ENCODE measurements at places on chromosomes 1 and 21.
A peak's percentile ranks its signal among the peaks of the same experiment; 100 is the strongest.

DNA sequence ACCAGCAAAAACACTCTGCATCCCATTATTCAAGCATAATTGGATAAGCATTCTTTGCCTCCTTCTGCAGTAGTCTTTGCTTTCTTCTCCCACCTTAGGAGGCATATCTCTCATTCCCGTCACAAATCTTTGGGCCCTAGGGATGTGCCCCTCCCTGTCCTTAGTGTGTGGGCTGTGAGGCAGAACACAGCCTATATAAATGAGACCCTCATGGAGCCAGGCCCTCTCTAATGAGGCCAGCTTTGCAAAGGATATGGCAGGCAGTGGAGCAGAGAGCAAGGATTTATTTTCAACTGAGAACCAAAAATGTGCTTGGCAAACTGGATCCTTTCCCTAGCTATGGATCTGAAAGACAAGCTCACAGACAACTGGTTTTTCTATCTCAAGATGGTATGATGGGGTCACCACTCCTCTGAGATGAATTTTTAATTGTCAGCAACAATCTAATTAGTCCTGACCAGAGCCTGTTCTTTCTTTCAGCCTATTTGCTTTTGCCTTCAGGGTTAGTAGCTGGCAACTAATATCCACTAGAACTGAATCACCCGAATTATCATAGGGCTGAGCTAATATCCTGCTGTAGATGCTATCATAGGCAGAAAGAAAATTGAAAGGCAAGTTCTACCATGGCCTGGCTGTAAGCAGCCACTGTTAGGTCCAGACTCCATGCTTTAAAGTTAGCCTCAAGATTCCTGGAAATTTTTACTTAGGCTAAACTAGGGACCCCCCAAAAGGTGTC, 134.2 kb downstream of the SYT2 start:
- DNase-seq, result peak; percentile 39

DNA sequence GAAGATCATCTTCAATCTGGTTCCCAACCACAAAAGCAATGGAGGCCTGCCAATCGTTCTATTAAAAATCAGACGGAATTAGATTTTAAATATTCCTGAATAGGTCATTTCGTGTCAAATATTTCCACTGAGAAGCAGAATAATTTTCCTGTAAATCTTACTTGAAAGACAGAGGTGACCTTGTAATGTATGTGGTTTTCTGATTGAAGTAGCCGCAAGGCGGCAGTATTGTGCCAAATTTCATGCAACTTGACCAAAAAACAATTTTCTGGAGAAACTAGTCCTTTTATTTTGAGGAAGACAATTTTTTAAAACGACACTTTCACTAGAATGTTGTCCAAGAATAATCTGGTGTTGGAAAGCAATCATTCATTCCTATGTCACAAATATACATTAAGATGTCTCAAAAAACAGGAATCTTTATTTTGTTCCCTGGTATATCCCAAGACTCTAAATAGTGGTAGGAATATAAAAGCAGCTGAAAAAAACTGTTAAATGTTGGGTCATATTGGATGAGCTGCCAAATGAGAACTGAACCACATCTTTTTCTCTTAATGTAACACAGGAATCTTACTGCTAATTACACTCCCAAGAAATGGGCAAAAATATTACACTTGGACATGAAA, 33.6 kb downstream of the SPAG17 start:
- peak; percentile 63 for DNase-seq

- no peak for DNase-seq
Observed at GRCh38 chr21:32565856-32566465, 19.4 kb downstream of the TCP10L start.

DNA sequence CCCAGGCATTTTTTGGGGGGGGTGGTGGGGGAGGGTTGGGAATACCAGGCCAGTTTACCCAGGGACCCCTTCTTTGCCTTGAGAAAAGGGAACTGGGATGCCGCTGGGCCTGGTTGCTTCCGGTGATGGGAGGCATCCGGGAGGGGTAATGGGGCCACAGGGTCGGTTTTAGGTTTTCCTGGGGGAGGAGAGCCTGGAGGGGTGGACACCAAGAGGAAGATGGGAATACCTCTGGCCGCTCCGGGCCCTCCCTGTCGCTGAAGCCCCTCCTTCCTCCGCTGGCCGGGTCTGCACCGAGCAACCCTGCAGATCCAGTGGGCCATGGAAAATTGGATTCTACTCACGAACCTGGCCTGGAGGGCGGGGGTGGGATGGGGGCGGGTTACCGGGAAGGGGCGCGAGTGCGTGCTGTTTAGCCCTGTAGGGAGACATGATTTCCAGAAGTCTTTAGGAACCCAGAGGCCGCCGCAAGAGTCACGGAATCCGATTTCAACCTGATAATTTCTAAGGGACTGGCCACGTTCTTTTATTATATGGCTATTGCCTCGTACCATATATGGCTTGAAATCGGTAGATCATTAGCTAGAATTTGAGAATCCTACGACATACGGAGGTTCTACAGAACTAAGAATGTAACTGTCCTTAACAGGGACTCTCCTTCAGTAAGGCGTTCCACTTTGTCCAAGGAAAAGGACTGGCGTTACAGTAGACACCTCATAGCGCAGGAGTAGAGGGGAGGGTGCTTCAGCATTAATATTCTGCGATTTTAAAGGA, 749 bp downstream of the AKIRIN1 start:
- DNase-seq, result peak; percentile 29

DNA sequence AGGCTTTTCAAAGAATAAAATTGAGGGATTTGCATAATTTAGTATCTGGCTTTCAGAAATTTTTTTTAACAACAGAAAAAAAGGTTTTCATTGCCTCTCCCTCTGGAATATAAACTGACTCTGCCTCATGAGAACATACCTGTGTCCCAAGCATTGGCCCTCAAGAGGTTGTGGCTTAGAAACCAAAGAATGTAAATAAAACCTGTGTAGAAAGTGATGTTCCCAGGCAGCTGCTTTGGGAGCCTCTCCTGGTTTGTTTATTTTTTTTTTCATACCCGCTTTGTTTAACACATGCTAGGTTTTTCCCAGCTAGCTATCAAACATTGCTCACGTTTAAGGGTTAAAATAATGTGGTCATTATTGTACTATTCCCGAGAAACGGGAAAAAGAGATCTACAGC, 40.5 kb upstream of the IFNAR2 start:
- no peak for DNase-seq

DNA sequence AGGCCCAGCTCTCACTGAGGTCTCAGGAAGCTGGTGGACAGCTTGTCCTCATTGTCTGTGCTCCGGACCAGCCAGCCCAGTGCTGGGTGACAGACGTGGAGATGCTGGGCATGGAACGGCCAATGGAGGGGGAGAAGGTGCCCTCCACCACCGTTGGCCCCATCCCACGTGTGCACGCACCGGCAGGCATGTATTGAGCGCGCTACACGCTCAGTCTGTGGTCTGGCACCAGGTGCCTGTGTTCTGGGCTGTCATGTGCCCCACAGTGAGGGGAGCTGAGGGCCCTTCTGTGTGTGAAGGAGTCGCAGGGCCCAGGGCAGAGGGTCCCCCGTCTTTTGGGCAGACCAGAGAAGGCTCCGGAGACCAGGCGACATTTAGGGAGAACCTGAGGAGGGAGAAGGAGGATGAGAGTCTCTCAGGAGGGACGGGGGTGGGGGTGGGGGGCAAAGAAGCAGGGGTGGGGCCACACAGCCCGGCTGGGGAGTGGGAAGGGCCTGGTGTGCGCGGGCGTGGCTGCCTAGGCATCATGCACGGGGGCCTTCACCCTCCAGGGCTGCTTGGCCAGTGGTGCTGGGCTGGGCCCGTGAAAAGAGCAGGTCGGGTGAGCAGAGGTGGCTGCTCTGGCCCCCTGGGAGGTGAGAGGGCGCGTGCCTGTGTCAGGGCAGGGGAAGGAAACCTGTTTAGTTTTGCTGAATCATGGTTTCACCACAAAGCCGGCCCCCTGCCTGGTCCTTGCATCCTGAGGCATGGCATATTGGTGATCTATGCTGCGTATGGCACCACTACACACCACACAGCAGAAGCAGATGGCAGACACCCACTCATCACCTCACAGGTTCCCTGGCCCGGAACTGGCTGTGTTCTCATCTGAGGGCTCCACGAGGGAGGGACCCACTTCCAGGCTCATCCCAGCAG, 86.7 kb upstream of the TTC34 start:
- DNase-seq, result no peak

DNA sequence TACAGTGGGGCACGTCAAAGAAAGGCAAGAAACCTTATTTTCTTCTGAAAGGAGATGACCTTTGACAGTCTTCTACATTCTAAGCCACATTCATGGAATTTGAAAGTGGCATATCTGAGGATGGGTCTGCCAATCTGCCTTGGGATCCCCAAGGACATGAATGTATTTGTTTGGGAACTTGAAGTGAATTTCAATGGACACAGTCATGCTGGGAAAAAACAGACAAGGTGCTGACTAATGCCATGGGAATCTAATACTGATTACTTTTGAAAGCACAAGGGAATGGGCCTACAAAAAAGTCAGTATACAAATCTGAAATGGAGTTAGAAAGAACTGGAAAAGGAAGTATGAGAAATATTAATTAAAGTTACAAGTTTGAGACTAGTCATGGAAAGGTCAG, 128.8 kb downstream of the KCNJ6 start:
- DNase-seq, result peak; percentile 88

- no peak for DNase-seq
Observed at GRCh38 chr1:226632922-226633351, 84.4 kb downstream of the STUM start.

DNA sequence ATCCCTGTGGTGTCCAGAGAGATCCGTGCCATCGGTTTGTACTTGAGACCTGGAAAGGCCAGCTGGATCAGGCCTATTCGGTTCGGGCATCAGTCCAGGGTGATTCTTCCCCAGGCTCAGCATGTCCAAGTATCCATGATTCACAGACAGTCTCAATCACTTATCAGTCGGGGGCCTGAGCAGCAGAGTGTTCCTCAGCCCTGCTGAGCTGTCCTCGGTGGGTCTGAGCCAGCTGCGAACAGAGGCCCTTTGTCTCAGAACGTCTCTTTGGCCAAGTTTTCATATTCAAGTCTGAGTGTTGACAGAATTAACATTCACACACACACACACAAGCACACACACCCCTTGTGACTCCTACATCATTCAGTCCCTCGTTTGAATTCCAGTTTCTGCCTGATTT, 33.4 kb upstream of the OSBPL9 start:
- DNase-seq, result peak; percentile 47

GRCh38 chr1:223227031-223227430, 84.0 kb upstream of the TLR5 start:
- DNase-seq, result no peak

GRCh38 chr1:17994046-17994445, 113.6 kb upstream of the IGSF21 start:
- no peak for DNase-seq

GRCh38 chr1:85318217-85318616, 41.8 kb upstream of the BCL10 start:
- DNase-seq, result no peak

GRCh38 chr1:152880907-152881306, 2.8 kb downstream of the SMCP start:
- DNase-seq, result no peak

GRCh38 chr1:236416165-236416564, 22.1 kb downstream of the EDARADD start:
- no peak for DNase-seq
